ENCODE measurements at places on chromosomes 16 and 17.

- DNase-seq, result no peak
Measured at GRCh38 chr16:85900027-85900792, 1.2 kb downstream of the IRF8 start.

- no peak for DNase-seq
Measured at GRCh38 chr17:39641883-39642282, 4.9 kb downstream of the STARD3 start.

DNA sequence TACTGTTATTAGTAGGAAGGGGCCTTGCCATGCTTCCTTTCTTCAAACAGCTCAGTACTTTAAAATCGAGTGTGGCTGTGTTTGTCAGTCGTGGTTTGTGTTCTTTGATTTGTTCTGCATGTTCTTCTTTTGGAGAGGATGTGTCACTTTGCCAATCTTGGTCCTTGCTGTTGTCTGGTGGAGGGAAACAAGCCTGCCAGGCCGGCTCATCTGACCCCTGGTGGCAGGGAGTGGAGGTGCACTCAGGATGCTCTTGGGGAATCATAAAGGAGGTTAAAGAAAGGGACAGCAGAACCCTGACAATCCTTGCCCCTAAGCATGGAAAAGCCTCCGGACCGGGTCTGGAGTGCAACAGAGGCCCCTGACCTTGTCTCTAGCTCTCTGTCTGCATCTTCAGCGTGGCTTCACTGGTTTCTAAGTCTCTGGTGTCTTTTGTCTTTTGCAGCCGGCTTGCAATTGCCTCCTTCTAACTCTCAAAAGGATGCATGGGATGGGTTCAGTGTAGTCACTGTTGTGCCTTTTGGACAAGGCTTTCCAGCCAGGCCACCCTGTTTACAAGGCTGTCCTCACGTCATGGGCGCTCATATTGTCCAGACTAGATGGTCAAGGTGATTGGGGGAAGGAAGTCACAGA, 135.8 kb downstream of the WWOX start:
- peak; percentile 12 for DNase-seq

- no peak for DNase-seq
Measured at GRCh38 chr17:31830971-31831858, 27.8 kb downstream of the COPRS start.

DNA sequence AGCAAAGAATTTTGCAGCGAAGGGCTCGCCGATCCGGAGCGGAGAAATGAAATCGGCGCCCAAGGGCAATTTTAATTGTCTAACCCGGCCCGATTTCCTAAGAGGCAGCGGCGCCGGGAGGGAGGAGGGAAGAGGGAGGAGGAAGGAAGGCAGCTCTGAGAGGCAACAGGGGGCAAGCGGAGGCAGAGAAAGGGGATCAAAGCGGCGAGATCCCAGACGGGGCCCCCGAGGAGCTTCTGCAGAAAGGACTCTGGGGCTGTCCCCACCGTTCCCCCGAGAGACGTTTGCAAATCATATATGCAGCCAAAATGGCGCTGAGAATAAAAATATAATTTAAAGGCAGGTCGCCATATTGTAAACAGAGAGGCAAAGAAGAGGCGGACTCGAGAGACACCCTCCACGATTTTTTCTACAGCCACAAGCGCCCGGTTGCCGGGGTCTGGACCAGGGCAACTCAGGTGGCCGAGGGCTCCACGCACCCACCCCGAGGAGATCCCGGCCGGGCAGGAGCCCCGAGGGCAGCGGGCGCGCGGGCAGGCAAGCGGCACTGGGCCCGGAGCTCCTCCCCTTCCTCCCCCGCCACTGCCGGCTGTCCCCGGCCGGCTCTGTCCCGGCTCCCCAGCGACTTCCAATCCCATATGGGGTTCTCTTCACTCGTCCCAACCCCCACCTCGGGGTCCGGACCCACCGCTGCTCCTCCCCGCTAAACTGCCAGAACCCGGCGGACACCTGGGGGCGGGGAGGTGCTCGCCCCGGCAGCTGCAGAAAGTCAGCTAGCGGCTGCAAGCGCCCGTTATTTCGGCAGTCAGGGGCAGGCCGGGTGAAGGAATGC, 1.9 kb downstream of the PHF12 start:
- DNase-seq, result peak; percentile 21
